Activated CD8-positive, alpha-beta memory T cell treated with anti-CD3 and anti-CD28 coated beads for 1 hour (primary cell): ENCODE measurements at places on chromosomes 12 and 14.

DNA sequence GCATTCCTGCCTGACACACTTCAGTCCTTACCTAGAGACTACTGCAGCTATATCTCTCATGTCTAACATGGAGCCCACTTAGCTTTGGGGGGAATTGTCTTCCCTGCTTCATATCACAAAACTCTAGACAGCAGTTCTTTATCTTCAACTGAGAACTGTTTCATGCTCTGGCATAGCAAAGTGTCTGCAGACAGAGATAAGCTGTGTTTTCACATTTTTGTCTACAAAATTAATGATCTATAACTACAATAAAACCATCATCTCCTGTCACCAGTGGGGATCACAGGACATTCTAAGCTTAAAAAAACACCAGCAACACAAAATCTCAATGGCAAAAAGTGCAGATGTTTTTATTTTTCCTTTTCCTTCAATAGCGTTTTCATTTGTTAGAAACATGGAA is 137.1 kb upstream of the VRK1 start:
- DNase-seq, result no peak

- DNase-seq, result no peak
Measured at GRCh38 chr14:69879175-69880043, at the start of gene SMOC1. SMOC1 (plus strand) TSS chr14:69879416; CDS start chr14:69879679, 263 bp downstream.

DNA sequence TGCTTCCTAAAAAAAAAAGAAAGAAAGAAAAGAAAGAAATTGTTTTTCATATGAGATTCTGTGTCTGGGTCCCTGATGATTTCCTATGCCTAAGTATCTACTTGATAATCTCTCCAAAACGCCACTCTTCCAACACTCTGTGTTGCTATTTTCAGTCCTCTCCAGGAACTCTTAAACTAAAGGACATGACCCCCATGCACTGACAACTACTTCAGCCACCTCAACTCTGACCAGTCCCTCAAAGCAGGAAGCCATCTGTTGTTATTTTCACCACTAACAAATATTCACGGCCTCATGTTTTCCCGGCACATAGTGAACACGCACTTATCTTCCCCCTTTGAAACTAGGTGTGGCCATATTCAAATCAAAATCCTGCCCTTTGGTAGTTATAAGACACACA is 259.3 kb downstream of the PPFIA2 start:
- DNase-seq, result no peak

DNA sequence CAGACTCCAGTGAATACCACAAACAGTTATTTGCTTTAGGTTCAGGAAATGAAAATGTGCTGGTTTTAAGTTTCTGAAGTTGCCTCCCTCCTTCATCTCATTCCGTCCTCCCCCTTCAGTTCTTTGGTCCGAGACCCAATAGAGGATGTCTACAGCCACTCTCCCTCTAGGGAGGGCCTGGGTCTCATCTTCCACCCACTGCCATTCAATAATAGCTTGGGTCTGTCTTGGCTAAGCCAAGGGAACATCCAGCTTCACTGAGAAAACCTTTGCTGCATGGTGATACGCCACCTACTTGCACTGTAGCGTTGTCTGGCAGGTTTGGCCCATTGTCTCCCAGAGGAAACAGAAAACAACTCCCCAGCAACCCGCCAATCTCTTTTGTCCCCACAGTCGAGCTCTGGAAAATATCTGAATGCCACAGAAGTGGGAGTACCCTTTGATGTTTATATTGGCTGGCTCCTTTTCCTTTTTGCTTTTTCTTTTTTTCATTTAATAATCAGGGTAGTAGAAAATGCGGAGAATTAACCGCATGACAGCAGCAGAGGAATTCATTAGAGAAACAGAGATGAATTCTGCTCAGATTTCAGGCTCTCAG is 380.1 kb downstream of the RAD51B start:
- DNase-seq, result no peak

- no peak for DNase-seq
Measured at GRCh38 chr12:84691266-84691665, 221.3 kb downstream of the SLC6A15 start.

- DNase-seq, result no peak
Measured at GRCh38 chr12:71551529-71551928, 111.9 kb downstream of the LGR5 start.

DNA sequence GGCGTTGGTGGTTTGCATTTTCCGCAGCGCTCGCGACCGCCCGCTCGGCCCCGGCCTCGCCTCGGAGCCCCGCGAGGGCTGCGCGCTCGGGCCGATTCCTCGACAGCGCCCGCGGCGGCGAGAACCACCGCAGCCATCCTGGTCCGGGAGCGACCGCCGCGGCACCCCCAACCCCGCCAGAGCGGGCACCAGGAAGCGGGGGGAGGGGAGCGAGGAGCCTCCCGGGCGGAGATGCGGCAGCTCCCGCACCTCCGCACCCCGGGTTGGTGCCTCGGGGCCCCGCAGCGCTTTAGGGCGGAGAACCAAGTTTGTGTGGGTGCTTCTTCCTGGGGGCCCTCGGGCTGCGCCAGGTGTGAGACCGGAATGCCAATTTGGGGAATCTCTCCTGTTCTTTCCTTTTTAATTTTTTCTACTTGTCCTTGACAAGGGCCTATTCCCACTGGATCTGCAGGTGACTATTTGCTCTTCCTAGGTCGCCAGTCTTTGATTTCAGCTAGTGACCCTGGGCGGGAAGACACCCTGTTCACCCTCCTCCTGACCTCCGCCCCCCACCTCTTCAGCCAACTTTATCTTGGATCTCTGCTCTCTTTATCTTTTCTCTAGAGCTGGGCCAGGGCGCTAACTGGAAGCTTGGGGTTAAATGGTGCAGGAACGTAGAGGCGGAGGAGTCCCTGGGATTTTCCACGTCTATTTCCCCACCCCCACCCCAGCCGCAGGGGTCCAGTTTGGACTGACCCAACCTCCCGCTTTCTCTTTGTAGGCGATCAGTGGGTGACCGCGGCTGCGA is at the start of gene SOCS2:
TSS of gene SOCS2 (plus strand) at position 751 of the 787 bp plus-strand sequence. CDS start 223 bp downstream, outside the sequence.
- no peak for DNase-seq

DNA sequence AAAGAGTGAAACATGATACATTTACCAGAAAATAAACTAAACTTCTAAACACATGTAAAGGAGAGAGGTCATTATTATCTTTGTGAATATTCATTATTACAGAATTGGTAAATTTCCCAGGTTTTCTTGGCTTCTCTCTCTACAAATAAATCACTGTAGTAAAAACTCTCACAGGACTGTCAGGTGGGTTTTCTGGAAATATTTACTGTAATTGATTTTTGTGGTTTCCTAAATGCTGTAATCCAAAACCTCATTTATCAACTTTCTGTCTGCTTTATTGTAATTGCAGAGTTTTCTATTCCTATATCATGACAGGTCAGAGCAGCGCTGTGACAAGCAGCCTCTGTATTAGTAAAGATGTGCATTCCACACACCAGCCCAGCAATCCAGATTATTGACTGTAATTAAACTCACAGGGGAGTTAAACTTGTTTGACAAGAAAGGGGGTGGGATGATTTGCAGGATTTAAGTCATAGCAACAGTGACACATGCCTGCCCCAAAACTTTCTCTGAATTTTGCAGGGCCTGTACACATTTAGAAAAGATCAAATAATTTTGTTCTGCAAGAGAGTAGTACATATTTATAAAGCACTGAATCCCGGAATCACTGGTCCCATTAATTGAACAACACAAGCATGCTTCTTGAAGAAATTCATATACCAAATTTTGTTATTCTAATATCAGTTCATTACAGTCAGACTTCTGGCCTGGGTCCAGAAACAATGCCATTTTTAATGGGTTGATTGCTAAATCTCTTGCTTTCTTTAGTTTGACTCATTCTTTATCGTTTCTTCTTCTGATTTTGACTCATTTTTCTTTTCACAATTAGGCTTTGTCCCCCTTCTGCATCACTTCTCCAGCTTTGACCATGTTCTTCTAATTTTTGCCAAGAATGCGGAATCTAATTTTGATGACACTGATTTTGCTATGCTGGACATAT is 42.2 kb downstream of the PTPRO start:
- DNase-seq, result no peak

DNA sequence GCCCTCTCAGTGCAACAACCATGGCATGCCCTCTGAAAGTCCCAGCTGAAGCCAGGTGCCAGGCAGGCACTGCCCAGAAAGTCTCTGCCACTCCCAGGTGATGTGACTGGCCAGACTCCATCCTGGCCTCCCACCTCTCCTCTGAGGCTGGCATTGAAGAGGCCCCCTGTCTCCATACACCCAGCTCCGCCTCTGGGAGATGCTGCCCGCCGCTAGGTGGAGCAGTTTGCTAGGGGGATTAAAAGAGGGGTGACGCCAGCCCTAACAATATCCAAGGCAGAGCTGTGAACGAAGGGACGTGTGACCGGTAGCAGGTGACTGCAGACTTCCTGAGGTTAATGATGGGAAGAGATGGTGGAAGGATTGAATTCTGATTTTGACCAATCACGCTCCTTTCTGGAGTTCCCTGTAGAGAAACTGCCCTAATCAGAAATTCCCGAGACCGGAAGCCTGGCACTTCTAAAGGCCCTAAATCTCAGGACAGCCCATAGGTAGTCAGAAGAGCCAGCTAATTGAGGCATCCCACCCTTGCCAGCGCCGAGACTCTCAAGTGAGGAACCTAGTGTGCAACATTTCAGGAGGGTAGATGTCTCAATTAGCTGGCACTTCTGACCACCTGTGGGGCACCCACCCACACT is 8.3 kb upstream of the PLEK2 start:
- DNase-seq, result no peak

DNA sequence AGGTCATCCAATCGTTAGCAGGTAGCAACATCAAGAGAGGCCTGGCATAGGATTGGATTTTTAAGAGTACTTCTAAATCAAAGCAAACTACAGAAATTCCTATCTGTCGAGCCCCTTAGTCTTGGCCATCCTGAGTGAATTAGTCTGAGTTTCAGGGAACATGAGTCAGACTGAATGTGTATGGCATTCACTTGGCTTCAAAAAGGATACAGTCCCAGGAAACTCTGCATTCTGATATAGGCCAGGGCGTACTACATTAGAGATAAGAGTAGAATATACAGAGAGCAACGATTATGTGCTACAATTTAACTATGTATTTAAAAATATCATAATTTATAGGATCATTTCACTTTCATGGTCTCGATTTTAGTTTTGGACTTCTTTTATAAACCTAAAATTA is 242.2 kb downstream of the SOX5 start:
- no peak for DNase-seq
